ENCODE measurements at places on chromosomes 6 and 20. TPM values are rescaled to one million over a fixed set of nuclear protein-coding genes. Genes with fewer than 3 reads are reported as not detected.

BTNL2 gene
- not detected for total RNA-seq

COX4I2 gene
- total RNA-seq: not detected

CNR1 gene
- not detected for total RNA-seq

TTBK1 gene
- not detected for total RNA-seq

TFAP2B gene
- total RNA-seq: not detected

PCSK2 gene
- total RNA-seq: not detected

MUC21 gene
- total RNA-seq: not detected

GSTA3 gene
- not detected for total RNA-seq

LST1 gene
- not detected for total RNA-seq

DNA sequence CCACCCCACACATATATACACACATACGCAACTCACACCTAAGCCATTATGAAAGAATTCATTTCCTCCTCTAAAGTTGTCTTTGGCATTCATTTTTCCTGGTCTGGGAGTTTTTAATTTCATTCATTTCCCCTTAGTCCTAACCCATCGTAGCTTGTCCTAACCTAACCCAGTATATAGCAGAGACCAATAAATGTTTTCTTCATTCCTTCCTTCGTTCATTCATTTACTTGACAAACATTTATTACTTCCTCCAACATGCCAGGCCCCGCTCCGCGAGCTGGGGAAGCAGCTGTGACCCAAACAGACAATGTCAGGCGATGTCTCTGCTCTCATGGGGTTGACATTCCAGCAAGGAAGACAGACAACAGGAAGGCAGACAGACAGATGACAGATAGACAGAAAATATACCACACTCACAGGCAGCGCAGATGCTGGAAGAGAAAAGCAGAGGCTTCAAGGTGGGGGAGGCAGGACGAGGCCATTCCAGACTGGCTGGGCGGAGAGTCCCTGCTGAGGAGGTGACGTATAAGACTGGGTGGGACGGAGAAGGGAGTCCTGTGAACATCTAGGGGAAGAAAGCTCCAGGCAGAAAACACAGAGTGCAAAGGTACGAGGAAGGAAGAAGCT, 33.7 kb upstream of the SIRPA start:
- DNase-seq: no peak

- no peak for DNase-seq
Observed at GRCh38 chr6:84707171-84707570, 57.2 kb downstream of the TBX18 start.

- DNase-seq: no peak
Observed at GRCh38 chr6:33064723-33065122, 8.7 kb downstream of the HLA-DPA1 start.

- DNase-seq: no peak
Observed at GRCh38 chr6:158646023-158646910, 1.7 kb upstream of the DYNLT1 start.

- DNase-seq: no peak
Observed at GRCh38 chr20:40497899-40498691, 190.9 kb downstream of the MAFB start.

DNA sequence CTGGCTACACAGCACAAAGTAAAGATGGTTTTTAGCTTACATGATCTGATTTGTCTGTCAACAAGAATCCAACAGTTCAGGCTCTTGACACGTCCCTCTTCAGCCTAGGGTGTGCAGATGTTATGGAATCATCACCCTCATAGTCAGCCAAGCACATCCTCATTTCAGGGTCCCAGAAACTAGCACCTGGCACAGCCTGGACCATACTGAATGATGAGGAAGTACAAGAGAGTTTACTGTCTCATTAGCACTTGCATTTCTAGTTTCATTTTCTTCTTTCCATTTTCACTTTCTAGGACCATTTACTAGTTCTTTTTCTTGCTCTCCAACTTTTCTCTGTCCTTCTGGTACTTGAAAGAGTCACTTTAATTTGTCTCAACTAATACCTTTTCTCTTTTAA, 6.5 kb downstream of the RIPOR2 start:
- DNase-seq: no peak

DNA sequence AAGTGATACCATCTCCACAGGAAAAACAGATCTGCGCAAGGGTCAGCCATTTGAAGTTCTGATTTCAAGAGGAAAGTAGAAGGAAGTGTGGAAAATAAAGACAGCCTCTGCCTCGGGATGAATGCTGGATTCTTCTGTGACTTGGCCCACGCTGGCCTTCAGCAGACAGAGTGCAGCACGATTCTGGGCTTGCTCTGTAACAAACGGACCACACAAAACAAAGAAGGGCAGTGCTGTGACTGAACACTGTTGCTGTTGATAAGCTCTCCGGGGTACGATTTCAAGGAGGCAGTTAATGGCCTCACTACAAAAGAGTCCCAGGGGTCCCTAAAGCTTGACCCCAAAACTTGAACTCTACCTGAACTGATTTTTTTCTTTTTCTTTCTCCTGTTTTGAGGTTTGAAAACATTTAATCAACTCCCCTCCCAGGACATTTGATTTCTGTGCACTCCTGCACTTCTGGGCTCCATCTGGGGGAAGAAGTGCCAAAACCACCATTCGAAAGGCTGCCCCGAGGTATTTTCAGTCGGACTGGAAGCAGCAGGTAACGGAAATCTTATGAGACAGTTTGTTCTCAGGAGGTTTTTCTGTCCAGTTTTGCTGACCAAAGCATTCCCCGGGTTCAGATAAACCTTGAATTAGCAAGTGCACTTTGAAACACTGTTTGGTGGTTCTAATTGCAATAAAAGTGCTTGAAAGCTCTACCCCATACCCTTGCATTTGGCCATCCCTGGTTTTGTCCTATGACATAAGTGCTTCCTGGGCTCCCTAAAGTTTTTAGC, 189.6 kb downstream of the MYLK4 start:
- DNase-seq: no peak

GRCh38 chr20:1724901-1725300, 67.3 kb upstream of the SIRPG start:
- no peak for DNase-seq

GRCh38 chr6:107442938-107443607, 16.3 kb downstream of the PDSS2 start:
- DNase-seq: no peak

GRCh38 chr20:62296724-62297448, 5.9 kb upstream of the ADRM1 start:
- DNase-seq: no peak

DNA sequence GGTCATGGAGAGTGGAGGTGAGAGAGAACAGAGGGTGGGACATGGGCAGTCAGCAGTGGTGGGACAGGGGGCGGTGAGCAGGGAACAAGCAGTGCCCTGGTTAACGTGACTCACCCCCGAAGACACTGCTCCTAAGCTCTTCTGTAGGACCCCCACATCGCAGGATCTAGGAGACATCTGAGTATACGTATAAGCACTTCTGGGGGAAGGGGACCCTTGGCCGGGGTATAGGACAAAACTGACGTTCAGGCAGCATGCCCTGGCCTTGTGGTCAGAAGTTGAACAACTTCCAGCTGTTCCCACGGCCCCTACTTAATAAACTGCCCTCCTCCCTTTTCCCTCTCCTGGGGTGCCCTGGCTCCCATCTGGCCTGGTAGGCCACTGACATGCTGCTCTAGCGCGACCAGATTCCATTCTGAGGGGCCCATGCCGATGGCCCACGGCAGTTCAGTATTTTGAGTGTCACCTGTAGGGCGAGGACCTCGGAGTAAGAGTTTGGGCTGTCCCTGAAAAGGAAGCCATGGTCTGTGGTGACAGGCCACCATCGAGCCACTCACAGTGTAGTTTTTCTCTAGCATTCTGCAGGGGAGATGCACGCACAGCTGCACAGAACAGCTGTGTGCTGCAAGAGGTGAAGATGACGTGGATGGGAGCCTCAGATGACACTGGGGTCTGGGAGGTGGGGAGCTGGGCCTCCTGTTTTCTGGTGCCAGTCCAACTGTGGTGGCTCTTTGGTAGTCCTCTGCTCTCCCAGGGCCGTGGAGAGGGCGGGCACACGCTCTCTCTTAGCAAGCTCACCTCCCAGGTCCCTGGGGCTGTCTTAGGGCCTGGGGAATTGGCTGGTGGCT, 38.4 kb downstream of the PPP1R3G start:
- no peak for DNase-seq

DNA sequence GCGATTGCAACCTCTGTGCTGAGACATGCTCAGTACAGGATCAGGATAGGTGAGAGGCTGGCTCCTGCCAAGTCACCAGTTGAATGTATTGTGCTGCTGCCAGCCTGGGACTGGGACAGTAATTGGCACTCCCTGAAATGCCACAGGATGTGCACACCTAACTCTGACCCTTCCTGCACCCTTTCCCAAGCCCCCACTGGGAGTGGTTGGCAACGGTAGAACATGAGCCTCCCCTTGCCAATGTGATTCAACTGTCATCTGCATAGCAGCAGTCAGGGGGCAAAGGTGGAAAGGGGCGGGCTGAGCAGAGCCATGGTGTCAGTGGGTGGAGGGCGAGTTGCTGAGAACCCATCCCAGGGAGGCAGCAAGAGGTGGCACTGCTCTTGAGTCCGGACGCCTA, 15.4 kb downstream of the SPINT3 start:
- no peak for DNase-seq

GRCh38 chr6:723540-723939, 30.6 kb upstream of the EXOC2 start:
- no peak for DNase-seq

DNA sequence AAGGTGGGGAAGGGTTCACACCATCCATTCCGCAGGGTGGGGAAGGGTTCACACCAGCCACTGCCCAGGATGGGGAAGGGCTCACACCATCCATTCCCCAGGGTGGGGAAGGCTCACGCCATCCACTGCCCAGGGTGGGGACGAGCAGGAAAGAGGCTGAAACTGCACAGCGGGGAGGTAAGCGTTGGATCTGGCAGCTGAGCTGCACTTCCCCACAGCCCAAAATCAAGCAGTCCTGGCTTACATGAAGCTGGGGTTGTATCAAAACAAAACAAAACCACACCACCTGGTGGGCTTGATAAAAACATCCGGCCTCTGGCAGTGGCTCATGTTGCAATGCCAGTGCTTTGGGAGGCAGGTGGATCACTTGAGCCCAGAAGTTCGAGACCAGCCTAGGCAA, 268.5 kb downstream of the TAF4 start:
- no peak for DNase-seq

GRCh38 chr6:41713650-41714291, 21.6 kb downstream of the TFEB start:
- peak; percentile 65 for DNase-seq

DNA sequence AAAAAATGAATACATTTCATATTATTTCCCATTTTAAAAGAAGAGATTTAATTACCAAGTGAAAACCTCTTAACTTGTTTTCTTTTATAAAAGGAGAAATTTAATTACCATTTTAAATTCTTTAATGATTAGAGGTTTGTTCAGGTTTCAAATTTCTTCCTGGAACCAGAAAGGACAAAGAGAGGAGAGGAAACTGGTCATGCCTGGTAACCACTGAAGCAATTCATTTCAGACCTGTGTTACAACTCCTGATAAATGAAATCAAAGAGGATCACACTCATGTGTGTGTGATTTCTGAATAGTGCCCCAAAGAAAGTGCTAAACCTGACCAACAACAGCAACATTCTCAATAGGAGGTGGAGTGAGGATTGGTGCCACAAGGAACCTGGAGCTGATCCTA, 12.6 kb upstream of the SLPI start:
- no peak for DNase-seq

DNA sequence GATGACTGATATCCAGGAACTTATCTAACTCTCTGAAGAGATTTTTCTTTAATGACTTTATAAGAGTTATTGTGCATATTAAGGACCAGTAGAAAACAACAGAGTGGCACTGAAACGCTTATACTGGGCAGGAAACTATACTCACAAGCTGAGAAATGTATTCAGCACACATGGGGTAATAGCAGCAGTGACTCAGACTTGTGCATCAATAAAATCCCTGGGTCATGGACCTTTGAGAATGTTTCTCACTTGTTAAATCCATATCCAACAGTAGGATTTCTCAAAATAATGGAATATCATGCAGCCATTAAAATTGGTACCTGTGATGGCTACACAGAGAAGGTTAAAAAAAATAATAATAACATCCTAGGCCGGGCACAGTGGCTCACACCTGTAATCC, 219.5 kb downstream of the BTBD9 start:
- peak; percentile 31 for DNase-seq

DNA sequence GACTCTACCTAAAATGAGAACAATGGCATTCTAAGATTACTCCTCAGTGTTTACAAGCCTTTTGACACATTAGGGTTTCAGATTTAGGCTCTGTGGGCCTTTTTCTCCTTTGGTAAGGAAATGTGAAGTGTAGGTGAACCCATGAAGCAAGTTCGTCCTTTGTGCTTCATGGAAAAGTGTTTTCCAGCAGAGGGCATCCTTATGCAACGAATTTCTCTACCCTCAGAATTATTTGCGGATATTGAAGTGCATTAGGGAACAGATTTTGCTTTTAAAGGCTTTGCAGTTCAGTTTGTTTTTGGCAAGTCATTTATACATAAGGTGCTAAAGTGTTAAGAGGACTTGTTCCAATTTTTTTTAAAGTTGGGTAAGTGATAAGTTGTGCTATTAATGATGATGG, 55.7 kb upstream of the FERMT1 start:
- DNase-seq: peak; percentile 16

GRCh38 chr6:130203370-130203769, 19.4 kb downstream of the SAMD3 start:
- no peak for DNase-seq
